ENCODE measurements at places on chromosomes 16 and 17.

GRCh38 chr17:77153999-77154586 lies 13.3 kb downstream of the SEC14L1 start:
- DNase-seq = no peak

GRCh38 chr17:70609566-70609965 lies 440.2 kb downstream of the KCNJ2 start:
- no peak for DNase-seq

- no peak for DNase-seq
These were observed 63.1 kb downstream of the USP22 start for GRCh38 chr17:20979792-20980083.

DNA sequence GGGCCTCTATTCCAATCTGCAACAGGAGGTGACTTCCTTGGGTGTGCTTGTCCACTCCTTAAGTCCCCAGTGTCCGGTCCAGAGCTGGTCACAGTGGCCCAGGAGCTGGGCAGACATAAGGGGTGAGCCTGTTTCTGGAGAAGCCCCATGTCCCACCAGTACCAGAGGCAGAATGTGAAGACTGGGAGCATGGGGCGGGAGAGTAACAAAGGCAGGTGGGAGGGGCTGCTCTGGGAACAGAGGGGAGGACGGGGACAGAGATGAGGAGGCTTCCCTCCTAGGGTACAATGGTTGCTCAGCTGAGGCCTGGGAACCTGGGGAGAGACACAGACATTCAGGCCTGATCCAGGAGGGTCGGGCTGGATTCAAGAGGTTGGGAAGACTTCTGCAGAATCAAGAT lies 323.3 kb upstream of the TNRC6C start:
- no peak for DNase-seq

DNA sequence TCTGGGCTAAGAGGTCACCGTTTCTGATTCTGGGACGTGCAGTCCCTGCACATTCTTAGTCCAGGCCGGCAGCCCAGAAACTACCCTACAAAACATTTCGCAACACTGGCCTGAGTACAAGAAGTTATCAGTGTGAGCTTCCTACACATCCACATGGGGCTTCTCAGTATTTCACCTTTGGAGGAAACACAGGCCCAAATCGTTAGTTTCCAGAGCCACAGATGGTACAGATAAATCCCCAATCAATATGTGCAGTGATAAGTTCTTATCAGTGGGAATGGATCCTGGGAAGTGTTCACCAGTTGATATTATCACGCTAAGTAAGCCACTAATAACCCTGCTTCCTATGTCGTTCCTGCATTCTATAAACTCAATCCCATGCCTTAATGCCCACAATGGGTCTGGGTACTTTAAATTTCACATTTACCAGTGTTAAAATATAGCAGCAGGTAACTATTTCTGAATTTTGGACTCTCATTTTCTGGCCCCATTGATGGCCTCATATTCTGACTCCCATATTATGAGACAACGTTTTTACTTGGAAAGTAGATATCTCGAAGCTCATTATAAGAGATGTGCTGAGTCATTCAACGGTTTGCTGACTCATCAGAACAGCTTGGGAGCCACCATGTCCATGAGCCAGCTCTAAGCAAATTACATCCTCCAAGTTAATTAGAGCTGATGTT lies 370.2 kb upstream of the MAF start:
- no peak for DNase-seq

DNA sequence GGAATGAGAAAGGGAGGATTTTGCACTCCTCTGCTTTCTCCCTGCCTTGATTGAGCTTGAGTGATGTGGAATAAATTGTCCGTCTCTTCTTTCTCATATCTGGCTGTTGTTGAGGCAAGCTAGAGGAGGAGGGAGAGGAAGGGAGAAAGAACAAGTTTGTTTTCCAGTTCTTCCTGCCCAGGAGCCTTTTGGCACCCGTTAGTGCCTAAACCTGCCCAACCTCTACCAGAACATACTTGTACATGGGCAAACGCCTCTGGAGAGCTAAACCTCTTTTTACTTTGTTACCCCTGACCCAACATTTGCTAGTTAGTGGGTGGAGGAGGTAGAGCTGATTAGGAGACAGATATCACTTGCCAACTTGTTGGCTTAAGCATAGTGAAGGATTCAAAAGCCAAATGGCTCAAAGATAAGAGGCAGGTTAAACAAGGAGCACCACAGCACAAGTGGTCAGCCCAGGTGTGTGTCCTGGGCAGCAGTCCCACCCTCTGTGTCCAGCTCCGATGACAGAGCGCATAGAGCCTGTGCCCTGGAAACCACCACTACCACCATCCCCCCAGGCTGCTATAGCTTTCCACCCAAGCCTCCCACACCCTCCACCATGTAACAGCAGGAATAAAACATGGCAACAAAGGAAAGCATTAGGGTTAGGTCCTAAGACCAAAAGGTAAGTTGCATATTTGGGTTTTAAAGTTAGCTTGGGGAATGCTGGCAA lies 6.5 kb downstream of the ODF4 start:
- no peak for DNase-seq

DNA sequence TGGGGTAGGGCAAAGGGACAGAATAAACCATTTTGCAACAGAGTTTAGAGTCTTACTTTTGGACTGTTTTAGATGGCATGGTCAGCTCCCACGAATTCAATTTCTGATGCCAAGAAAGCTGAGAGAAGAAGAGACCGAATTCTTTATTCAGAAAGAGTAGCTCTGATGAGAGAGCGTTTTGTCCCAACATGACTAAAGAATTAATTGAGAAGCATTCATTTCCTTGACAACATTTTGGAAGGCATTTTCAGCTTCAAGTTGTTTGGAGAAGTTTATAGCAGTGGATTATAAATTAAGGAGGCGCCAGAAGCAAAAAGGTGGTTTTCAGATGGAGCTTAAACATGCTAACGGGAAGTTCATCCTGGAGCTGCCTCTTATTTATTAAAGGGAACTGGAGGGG lies 12.2 kb downstream of the GAN start:
- DNase-seq = no peak

- DNase-seq = no peak
These were observed 96.9 kb downstream of the KATNIP start for GRCh38 chr16:27646806-27647205.

DNA sequence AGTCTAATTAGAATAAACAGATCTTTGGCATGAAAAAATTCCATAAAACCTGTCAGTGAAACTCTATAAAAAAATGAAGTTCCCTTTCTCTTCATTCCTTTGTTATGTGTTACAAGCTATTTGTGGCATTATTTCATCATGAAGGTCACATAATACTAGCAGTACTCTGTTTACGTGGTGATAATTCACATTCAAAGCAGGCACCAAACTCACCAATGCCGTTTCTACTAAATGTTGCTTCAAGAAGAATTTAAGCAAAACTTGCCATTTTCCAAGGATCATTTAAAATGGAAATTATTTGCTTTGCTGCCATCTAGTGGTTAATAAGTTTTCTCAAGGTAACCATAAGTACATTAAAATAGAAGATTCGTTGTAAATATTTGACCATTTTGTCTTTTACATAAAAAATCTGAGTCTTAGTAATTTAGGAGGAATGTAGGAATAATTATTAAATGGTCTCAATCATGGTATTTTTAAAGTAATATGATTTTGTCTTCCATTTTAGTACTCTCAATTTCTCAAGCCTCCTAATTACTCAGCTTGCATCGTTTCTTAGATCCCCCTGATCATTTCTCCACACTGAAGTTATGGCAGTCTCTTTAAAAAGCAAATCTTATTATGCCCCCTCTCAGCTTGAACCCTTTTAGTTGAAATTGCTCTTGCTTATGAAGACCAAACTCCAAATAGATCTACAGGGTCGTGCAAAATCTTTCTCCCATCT lies 80.8 kb downstream of the OMG start:
- DNase-seq = no peak

DNA sequence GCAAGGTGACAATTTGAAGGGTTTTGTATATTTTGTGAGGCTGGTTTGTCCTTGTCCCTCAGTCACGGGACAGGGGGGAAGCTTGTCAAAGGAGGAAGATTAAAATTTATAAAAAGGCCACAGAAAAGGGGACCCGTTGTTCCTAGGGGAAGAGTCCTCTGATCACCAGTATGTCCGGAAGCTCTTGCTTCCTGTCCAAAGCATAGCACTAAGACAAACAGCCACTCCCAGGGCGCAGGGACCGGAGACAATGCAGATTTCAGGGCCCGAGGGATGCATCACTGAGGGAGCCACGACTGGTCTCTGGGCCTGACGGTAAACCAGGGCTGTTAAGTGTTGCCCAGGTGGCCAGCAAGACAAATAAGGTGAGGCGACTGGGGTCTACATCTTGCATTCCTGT lies 95.2 kb downstream of the MAF start:
- no peak for DNase-seq

GRCh38 chr16:19384656-19385055 lies 33.0 kb upstream of the TMC5 start:
- DNase-seq = no peak

DNA sequence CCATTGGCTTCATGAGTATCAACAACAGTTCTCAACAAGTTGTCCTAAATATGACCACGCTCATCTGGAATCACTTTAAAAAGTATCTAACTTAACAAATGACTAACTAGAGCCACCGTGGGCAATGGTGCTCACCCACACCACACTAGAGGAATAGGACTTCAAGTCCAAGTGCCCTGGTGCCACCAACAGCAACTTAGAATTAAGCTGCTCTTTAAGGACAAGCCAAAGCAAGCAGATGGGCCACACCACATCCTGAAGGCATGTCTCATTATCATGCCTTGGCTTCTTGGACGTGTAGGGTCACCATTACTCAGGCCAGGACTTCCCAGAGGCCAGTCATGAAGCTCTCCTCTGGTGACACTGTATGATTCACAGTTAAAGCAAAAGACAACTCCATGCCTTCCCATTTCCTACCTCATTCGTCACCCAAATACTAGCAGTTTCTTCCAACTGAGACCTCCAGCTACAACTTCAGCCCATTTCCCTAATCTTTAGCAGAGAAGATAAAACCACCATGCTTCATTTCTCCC lies 9.4 kb upstream of the SLC6A4 start:
- no peak for DNase-seq

GRCh38 chr16:982145-983043 lies 824 bp downstream of the SOX8 start:
- no peak for DNase-seq

- no peak for DNase-seq
These were observed 10.9 kb upstream of the ALKBH5 start for GRCh38 chr17:18172531-18173278.

GRCh38 chr17:75635610-75636202 lies 2.5 kb downstream of the SMIM5 start:
- no peak for DNase-seq

GRCh38 chr17:32519228-32520103 lies 32.7 kb downstream of the CDK5R1 start:
- peak; percentile 79 for DNase-seq

All from activated CD4-positive, alpha-beta T cell treated with anti-CD3 and anti-CD28 coated beads, Interleukin-2, amount 50 U/mL, for 1 hour (primary cell).